ENCODE measurements at places on chromosomes 16 and 17. TPM values are rescaled to one million over a fixed set of nuclear protein-coding genes. Genes with fewer than 3 reads are reported as not detected.
A peak's percentile ranks its signal among the peaks of the same experiment; 100 is the strongest.

The CA4 gene
- polyA plus RNA-seq = not detected

The CALB2 gene
- not detected for polyA plus RNA-seq

The CDK5R1 gene
- polyA plus RNA-seq = 2.3 TPM

The C16orf89 gene
- not detected for polyA plus RNA-seq

The SCN4A gene
- 0.02 TPM for polyA plus RNA-seq

The TRPV2 gene
- polyA plus RNA-seq = 206 TPM

GRCh38 chr17:82876602-82877379 lies 37.0 kb upstream of the ZNF750 start:
- H3K36me3 ChIP-seq = no peaks in the 10 kb centered on the region
- peaks cover 2% of the 10 kb centered on the region for H3K27me3 ChIP-seq
- H3K27ac ChIP-seq = no peak overlapping the region
- H3K4me1 ChIP-seq = peaks cover 36% of the 10 kb centered on the region
- no peak for DNase-seq
- H3K4me3 ChIP-seq = no peak overlapping the region

DNA sequence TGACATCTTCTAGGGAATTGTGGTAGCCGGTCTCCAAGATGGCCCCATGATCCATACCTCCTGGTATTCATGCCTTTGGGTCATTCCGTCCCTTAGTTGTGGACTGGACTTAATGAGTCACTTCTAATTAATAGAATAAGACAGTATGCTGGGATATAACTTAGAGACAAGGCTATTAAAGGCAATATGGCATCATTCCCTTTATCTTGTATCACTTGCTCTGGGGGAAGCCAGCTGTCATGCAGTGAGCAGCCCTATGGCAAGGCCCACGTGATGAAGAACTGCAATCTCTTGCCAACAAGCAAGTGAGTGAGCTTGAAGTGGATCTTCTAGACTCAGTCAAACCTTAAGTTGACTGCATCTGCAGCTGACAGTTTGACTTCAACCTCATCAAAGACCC lies 97.8 kb upstream of the MED13 start:
- no peaks in the 10 kb centered on the region for H3K4me1 ChIP-seq
- DNase-seq = no peak
- no peak overlapping the region for H3K27ac ChIP-seq
- H3K36me3 ChIP-seq = no peaks in the 10 kb centered on the region

GRCh38 chr17:48711128-48711527 lies 11.2 kb downstream of the PRAC1 start:
- peaks cover 18% of the 10 kb centered on the region for H3K27me3 ChIP-seq
- DNase-seq = no peak
- no peaks in the 10 kb centered on the region for H3K36me3 ChIP-seq
- H3K27ac ChIP-seq = no peak overlapping the region
- no peaks in the 10 kb centered on the region for H3K4me1 ChIP-seq

DNA sequence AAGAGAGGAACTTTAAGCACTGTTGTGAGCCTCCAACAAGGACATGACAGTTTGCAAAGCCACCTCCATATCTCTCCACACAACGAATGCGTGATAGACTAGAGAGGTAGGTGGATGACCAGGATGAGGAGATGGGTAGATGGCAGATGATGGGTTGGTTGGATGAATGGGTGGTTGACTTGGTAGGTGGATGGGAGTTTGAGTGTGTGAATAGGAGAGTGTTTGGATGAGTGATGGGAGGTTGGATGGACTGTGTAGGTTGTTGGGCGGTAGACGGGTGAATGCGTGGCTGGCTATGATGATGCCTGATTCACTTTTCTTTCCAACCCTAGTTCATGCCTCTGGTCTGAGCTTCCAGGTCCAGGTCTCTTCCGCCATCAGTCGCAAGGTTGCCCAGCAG lies 4.1 kb downstream of the CDH16 start:
- H3K36me3 ChIP-seq = no peaks in the 10 kb centered on the region
- H3K27me3 ChIP-seq = peaks cover 3% of the 10 kb centered on the region
- no peak for DNase-seq
- H3K4me1 ChIP-seq = no peaks in the 10 kb centered on the region

- peaks cover 8% of the 10 kb centered on the region for H3K36me3 ChIP-seq
- peak overlapping the region; percentile 71 for H3K4me3 ChIP-seq
- H3K4me1 ChIP-seq = peaks cover 47% of the 10 kb centered on the region
- H3K27ac ChIP-seq = peak overlapping the region; percentile 82
- H3K27me3 ChIP-seq = peaks cover 12% of the 10 kb centered on the region
- DNase-seq = peak; percentile 26
These were observed 1.8 kb downstream of the CACNB1 start for GRCh38 chr17:39195568-39196160.

GRCh38 chr17:59456923-59457615 lies 108.3 kb upstream of the DHX40 start:
- H3K36me3 ChIP-seq = no peaks in the 10 kb centered on the region
- H3K4me1 ChIP-seq = no peaks in the 10 kb centered on the region
- no peak overlapping the region for H3K4me3 ChIP-seq
- no peak overlapping the region for H3K27ac ChIP-seq
- DNase-seq = no peak
- peaks cover 2% of the 10 kb centered on the region for H3K27me3 ChIP-seq

- H3K4me1 ChIP-seq = no peaks in the 10 kb centered on the region
- peaks cover 11% of the 10 kb centered on the region for H3K27me3 ChIP-seq
- no peaks in the 10 kb centered on the region for H3K36me3 ChIP-seq
- DNase-seq = no peak
- H3K4me3 ChIP-seq = no peak overlapping the region
- H3K27ac ChIP-seq = no peak overlapping the region
These were observed 183.0 kb upstream of the RPL38 start for GRCh38 chr17:74020522-74020921.

- H3K36me3 ChIP-seq = no peaks in the 10 kb centered on the region
- H3K27ac ChIP-seq = peak overlapping the region; percentile 65
These were observed 29.6 kb downstream of the NFAT5 start for GRCh38 chr16:69595127-69596036.

- H3K4me1 ChIP-seq = peaks cover 9% of the 10 kb centered on the region
- no peak overlapping the region for H3K27ac ChIP-seq
- H3K27me3 ChIP-seq = peaks cover 11% of the 10 kb centered on the region
These were observed 421.7 kb upstream of the C16orf82 start for GRCh38 chr16:26644912-26645543.

Measured in immature natural killer cell (primary cell).